ENCODE measurements at places on chromosomes 16 and 17.
A peak's percentile ranks its signal among the peaks of the same experiment; 100 is the strongest.

DNA sequence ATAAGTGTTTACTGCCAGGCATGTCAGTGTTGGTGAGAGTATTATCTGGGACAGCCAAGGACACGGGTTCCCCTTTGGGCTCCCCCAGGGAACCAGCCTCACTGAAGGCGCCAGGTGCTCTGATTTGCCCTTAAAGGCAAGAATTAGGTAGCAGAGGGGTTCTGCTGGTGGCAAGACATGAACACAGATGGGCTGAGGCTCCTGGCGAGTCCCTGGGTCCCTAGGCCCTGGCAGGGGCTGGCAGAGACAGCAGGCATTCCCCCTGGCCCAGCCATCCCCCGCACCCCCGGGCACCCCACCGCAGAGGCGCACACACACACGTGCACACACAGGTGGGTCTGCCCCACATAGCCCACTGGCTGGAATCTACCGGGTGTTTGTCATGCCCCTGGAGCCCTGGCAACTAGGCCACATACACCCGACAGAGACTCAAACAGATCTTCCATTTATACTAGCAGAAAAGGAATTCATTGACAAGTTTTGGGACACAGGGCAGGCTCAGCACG is 153.3 kb downstream of the C16orf78 start:
- no peak for DNase-seq

DNA sequence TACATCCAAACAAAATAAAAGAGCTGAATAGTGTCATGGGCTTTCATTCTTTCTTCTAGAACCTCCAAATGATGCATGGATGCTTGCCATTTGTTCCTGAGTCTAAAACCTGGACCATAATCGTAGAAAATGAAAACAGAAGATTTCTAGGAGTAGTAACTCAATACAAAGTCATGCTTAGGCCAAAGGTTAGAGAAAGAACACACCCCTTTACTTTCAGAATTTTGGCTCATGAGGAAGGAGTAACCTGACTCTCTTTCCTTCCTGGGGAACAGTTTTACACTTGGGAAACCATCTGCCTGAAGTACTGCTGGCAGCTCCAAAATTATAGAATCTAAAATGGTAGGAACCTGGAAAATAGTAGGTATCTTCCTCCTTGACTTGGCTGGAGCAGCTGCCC is 137.2 kb downstream of the SNX11 start:
- DNase-seq: no peak

- DNase-seq: peak; percentile 76
Measured at GRCh38 chr17:39547713-39548478, 59.8 kb downstream of the NEUROD2 start.

DNA sequence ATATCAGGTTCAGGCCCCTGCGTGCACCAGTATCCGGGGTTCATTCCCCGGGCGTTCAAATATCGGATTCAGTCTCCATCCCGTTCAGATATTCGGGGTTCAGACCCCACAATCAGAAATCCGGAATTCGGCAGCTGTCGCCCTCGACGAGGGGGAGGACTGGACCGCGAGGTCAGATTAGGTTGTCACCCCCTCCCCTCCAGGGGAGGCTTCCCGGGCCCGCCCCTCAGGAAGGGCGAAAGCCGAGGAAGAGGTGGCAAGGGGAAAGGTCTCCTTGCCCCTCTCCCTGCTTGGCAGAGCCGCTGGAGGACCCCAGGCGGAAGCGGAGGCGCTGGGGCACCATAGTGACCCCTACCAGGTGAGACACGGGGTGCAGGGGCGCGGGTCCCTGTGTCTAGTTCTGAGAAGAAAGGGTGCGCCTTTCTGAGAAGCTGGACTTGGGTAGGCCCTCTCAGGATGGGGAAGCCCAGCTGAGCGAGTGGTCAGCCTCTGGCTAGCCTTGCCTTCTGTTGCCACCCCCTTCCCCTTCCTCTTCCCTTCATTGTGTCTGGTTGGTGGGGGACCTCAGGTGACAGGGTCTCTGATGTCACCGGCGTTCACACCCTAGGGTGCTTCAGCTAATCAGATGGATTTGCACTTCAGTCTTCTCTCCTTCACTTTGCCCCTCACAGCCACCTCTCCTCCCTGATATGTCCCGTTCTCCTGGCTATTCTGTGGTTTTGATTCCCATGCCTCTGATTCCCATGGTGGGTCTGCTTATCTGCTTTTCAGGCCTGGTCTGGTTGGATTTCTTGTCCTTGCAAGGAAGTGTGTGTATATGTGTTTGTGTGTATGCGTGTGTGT is 844 bp downstream of the TAOK2 start:
- peak; percentile 72 for DNase-seq

GRCh38 chr16:84844559-84845495 is 25.0 kb downstream of the CRISPLD2 start:
- DNase-seq: peak; percentile 17

- no peak for DNase-seq
Measured at GRCh38 chr17:12252462-12252861, 231.8 kb downstream of the MAP2K4 start.
